Stimulated activated CD4-positive, alpha-beta T cell treated with anti-CD3 and anti-CD28 coated beads, Interleukin-1b, Interleukin-23, amount 100 ng/mL, for 24 hours (primary cell): ENCODE measurements at places on chromosomes 1 and 21.

DNA sequence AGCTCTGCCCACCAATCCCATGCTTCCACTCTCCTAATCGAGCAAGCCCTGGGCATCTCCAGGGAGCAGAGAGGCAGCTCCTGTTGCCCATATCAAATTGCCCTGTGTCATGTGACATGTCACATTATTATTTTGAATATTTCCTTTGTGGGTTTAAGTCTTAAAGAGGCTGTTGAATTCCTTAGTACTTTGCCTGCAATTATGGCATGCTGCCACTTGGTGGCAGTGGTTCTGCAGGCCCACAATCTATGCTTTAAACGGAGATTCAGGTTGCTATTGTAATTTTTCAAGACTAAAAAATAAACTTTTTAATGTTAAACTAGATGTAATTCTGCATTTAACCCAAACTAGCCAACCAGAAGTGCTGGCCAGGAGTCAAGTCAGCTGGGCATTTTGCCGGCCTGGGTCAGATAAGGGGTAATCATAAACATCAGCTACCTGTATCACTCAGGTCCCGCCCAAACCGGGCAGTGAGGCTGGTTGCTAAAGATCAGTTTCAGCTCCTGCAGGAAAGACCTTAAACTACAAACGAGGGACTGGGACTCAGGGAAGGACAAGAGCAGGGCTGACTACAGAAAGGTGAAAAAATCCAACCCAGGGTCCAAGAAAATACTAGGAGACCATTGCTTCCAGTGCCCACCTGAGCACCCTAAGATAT, 37.3 kb upstream of the ARHGEF16 start:
- DNase-seq: no peak

- no peak for DNase-seq
These were observed 220.3 kb upstream of the FGGY start for GRCh38 chr1:59076612-59077011.

- DNase-seq: no peak
These were observed 9.8 kb upstream of the COL6A1 start for GRCh38 chr21:45971616-45972352.

DNA sequence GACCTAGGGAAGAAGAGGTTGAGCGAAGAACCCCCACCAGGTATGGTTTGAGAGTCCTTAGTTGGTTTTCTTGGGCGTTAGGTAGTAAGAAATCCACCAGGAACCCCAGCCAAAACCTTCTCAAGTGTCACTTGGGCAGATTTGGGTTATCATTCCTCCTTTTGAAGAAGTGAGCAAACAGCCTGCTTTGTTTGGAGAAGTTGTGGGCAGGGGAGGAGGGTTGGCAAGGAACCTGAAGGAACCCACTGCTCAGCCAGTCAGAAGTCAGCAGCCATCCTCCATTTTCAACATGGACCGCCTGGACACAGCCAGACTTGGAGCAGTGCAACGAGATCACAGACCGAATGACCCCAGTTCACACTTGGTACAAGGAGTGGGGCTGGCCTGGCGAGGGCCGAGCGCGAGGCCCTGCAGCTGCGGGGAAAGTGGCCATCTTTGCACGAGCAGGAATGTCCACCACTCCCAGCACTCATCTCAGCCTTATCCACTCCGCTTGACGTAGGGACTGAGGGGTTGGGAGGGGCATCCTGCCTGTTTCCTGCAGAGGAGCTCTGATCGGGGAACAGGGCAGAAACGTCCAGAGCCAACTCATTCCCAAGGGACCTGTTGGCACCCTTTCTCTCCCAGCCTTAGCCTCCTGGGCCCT, 7.2 kb downstream of the ADPRS start:
- DNase-seq: no peak

DNA sequence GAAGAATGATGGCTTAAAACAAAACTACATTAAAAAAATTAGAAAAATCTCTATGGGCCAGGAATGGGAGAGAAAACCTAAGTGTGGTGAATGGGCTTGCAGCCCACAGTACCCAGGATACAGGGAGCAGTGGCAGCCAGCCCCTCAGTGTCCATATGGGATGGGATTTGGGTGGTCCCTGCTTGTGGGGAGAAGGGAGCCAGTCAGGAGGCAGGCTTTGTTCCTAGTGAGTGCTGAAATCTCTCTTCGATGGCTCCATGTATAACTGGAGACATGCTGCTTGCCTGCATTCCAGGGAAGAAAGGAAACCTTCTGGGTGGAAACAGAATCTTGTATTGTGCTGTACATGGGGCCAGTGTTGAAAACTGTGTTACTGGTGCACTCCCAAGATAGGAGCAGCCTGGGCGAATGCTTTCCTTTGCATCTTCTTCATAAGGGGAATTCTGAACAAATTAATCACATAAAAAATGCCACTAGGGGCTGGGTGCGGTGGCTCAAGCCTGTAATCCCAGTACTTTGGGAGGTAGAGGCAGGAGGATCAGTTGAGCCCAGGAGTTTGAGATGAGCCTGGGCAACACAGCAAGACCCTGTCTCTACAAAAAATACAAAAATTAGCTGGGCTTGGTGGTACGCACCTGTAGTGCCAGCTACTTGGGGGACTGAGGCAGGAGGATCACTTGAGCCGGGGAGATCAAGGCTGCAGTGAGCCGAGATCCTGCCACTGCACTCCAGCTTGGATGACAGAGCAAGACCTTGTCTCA, 36.0 kb downstream of the PTPRU start:
- no peak for DNase-seq

DNA sequence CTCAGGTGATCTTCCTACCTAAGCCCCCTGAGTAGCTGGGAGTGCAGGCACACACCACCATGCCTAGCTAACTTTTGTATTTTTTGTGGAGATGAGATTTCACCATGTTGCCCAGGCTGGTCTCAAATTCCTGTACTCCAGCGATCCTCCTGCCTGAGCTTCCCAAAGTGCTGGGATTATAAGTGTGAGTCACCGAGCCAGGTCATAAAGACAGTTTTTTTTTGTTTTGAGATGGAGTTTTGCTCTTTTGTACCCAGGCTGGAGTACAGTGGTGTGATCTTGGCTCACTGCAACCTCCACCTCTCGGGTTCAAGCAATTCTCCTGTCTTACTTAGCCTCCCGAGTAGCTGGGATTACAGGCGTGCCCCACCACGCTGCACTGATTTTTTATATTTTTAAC, 42.1 kb downstream of the KIF1B start:
- no peak for DNase-seq

- no peak for DNase-seq
These were observed 11.7 kb downstream of the PPIH start for GRCh38 chr1:42669936-42670335.

GRCh38 chr1:92964998-92965397, 3.7 kb upstream of the DIPK1A start:
- DNase-seq: no peak

DNA sequence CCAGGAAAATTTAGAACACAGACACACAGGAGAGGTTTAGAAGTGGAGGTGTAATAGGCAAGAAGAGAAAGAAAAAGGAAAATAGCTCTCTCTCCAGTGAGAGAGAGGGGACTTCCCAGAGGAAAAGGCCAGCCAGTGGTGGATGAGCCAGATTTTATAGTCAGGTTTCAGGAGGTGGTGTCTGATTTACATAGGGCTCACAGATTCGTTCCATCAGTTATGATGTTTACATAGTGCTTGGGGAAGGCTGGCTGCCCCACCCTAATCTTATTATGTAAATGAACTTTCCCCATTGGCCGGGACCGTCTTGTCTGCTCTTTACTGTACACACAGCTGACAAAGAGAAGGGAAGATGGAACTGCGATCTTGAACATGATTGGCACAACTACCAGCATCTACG, 797.3 kb downstream of the PLA2G4A start:
- no peak for DNase-seq

- no peak for DNase-seq
These were observed 39.3 kb upstream of the NLRP3 start for GRCh38 chr1:247376659-247377058.

GRCh38 chr1:245690156-245690690, 535.4 kb downstream of the KIF26B start:
- DNase-seq: no peak

- no peak for DNase-seq
These were observed 94.2 kb downstream of the KCNK1 start for GRCh38 chr1:233707880-233708815.

DNA sequence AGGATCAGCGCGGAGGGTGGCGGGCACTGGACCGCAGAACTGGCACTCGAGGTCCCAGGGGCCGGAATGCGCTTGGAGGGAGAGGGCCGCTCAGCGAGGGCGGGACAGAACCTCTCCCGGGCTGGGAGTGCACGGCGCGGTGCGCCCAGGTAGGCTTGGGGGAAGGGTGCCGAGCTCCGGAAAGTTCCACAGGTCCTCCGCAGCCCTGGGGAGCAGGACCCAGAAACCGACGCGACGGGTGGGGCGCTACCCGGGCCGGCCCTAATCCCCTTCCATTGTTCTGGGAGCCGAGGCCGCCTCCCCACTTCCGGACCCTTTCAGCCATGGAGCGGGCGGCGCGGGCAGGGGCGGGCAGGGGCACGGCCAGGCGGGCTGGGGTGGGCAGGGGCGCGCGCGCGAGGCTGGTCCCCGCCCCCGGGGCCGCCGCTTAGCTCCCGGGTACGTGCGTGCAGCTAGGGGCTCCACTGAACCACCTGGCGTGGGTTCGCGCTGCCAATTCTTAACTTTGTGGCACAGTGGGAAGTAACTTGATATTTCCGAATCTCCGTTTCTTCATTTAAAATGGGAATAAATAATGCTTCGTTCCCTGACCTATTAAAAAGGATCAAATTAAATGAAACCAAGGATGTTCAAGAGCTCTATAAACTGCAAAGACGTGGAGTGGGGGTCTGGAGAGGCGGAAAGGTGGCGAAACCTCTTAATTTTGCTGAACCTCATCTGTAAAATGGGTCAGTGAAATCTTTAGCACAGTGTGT, 20.7 kb downstream of the LGR6 start:
- DNase-seq: no peak

DNA sequence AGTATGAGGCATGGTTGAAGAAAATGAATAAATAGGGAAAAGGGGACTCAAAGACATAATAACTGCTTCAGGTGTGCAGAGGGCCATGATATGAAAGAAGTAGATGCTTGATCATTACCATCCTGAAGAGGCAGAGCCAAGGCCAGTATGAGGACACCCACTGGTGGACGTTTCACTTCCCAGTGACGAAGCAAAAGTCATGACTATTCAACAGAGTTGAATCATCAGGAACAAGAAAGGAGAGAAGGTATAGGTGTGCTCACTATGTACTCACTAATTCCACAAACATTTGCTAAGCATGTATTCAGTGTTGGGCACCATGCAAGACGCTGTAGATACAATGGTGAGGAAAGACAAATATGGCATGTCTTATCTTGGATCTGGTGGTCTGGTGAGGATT, 319.2 kb upstream of the RUNX1 start:
- DNase-seq: no peak

DNA sequence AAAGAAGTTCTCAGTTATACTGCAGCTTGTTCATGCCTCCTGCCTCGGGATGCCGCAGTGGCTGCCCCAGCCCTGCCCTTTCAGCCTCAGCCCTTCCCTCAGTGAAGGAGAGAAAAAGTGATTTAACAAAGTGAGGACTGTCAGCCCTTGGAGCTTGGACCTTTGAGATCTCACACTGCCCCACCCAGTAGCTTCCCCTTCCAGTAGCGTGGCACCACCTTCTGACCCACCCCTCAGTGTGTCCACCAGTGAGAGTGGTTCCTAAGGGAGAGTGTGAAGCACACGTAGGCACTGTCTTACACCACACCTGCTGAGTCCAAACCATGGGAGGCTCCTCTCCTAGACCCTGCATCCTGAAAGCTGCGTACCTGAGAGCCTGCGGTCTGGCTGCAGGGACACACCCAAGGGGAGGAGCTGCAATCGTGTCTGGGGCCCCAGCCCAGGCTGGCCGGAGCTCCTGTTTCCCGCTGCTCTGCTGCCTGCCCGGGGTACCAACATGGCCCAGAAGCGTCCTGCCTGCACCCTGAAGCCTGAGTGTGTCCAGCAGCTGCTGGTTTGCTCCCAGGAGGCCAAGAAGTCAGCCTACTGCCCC, at the start of gene CDA:
Gene CDA, plus strand, starts transcription at position 464 of the 592 bp plus-strand sequence. Its CDS starts 33 bp downstream, at position 497.
- DNase-seq: no peak

- DNase-seq: no peak
These were observed 270.7 kb downstream of the PAPPA2 start for GRCh38 chr1:176733661-176734060.

GRCh38 chr1:236691348-236691747, 5.0 kb downstream of the ACTN2 start:
- DNase-seq: no peak
